ENCODE measurements at places on chromosomes 3 and 15. TPM values are rescaled to one million over a fixed set of nuclear protein-coding genes. Genes with fewer than 3 reads are reported as not detected.

- no peak overlapping the region for H3K27ac ChIP-seq
- no peaks in the 10 kb centered on the region for H3K4me1 ChIP-seq
- H3K4me3 ChIP-seq, result no peak overlapping the region
- no peaks in the 10 kb centered on the region for H3K27me3 ChIP-seq
- H3K36me3 ChIP-seq, result no peaks in the 10 kb centered on the region
- no peak for DNase-seq
Observed at GRCh38 chr3:59970376-59970775, 920.6 kb upstream of the CFAP20DC start.

DNA sequence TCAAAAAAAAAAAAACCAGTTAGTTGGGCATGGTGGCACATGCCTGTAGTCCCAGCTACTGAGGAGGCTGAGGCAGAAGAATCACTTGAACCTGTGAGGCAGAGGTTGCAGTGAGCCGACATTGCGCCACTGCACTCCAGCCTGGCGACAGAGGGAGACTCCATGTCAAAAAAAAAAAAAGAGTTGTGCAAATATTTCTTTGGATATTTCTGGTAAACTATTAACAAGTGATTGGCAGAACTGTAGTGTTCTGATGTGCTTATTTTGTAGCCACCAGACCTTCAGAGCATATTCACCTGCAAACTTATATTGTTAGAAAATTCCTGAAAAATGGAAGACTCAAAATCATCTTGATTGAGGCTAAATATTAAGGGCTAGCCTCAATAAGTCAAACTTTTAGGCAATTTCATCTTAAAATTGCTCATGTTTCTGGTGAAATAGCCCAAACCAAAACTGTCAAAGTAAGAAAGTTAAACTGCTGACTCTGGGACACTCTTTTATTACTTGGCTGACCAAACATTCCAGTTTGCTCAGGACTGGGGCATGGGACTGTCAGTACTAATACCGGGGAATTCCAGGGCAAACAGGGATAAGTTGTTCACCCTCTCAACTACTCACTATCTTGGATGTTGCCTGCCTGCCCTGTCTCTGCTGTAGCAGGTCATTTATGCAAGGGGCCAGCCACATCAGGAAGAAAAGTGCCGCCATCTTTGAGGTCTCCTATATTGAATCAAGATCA lies 37.0 kb downstream of the ABHD2 start:
- H3K4me3 ChIP-seq, result no peak overlapping the region
- peaks cover 44% of the 10 kb centered on the region for H3K4me1 ChIP-seq
- H3K27ac ChIP-seq, result peak overlapping the region; percentile 79
- no peaks in the 10 kb centered on the region for H3K27me3 ChIP-seq
- DNase-seq, result no peak

DNA sequence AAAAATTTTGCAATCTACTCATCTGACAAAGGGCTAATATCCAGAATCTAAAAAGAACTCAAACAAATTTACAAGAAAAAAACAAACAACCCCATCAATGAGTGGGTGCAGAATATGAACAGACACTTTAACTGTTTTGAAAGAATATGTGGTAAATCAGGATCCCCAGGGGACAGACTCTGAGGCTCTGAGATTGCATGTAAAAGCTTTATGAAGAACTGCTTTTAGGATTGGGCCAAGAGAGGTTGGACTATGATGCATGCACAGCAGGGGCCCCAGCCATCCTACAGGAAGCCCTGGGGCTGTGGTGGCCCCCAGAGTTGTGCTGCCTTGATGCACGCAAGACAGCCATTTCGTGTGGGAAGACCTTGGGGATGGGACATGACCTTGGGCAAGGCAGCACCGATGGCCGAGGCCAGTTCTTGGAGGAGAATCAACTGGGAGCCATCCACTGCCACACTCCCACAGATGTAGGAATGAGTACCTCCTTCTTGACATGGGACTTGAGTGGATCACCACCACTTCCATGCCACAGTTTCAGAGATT lies 298.1 kb upstream of the THBS1 start:
- DNase-seq, result no peak
- no peak overlapping the region for H3K27ac ChIP-seq
- H3K4me1 ChIP-seq, result no peaks in the 10 kb centered on the region
- no peaks in the 10 kb centered on the region for H3K36me3 ChIP-seq
- H3K27me3 ChIP-seq, result no peaks in the 10 kb centered on the region

- no peak overlapping the region for H3K27ac ChIP-seq
- H3K27me3 ChIP-seq, result no peaks in the 10 kb centered on the region
- H3K36me3 ChIP-seq, result no peaks in the 10 kb centered on the region
- H3K4me3 ChIP-seq, result no peak overlapping the region
- peak; percentile 45 for DNase-seq
Observed at GRCh38 chr3:13219077-13219901, 146.1 kb upstream of the IQSEC1 start.

GRCh38 chr3:127042634-127043033 lies 59.7 kb downstream of the PLXNA1 start:
- no peak overlapping the region for H3K27ac ChIP-seq
- no peak overlapping the region for H3K4me3 ChIP-seq
- no peaks in the 10 kb centered on the region for H3K36me3 ChIP-seq
- no peaks in the 10 kb centered on the region for H3K4me1 ChIP-seq
- no peaks in the 10 kb centered on the region for H3K27me3 ChIP-seq

DNA sequence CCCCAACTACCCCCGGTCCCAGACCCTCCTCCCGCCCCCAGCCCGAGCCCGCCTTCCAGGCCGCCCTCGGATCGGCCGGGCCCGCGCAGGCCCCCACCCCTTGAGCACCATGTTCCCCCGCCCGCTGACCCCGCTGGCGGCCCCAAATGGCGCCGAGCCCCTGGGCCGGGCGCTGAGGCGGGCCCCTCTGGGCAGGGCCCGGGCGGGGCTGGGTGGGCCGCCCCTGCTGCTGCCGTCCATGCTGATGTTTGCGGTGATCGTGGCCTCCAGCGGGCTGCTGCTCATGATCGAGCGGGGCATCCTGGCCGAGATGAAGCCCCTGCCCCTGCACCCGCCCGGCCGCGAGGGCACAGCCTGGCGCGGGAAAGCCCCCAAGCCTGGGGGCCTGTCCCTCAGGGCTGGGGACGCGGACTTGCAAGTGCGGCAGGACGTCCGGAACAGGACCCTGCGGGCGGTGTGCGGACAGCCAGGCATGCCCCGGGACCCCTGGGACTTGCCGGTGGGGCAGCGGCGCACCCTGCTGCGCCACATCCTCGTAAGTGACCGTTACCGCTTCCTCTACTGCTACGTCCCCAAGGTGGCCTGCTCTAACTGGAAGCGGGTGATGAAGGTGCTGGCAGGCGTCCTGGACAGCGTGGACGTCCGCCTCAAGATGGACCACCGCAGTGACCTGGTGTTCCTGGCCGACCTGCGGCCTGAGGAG lies 472 bp downstream of the CHST14 start:
- peaks cover 2% of the 10 kb centered on the region for H3K36me3 ChIP-seq
- H3K4me1 ChIP-seq, result peaks cover 5% of the 10 kb centered on the region
- DNase-seq, result peak; percentile 62
- H3K4me3 ChIP-seq, result peak overlapping the region; percentile 72
- peak overlapping the region; percentile 78 for H3K27ac ChIP-seq

The UROC1 gene
- 0.13 TPM for total RNA-seq

The PCLAF gene
- total RNA-seq, result 0.37 TPM
